Activated naive CD4-positive, alpha-beta T cell treated with anti-CD3 and anti-CD28 coated beads, Interleukin-2, amount 10 ng/mL, durations not matched to agents 7 days and 5 days (primary cell): ENCODE measurements at places on chromosomes 12 and 14.

DNA sequence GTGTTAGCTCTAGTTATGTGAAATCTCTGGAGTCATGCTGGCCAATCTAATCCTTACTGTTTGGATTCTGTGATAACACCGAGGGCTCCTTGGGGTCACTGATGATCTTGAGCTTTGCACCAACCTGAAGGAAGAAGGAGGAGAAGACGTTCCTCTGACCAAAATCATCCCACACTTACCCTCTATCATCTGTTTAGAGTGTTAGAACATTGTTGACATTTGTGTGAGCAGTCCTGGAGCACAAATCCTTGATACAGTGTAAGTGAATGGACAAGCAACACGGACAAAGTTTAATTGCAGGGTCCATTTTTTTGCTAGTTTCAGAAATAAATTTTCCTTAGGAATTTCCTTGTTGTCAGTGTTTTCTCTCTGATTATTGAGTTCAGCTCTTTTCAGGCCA lies 181.7 kb downstream of the AKAP6 start:
- no peak for DNase-seq

DNA sequence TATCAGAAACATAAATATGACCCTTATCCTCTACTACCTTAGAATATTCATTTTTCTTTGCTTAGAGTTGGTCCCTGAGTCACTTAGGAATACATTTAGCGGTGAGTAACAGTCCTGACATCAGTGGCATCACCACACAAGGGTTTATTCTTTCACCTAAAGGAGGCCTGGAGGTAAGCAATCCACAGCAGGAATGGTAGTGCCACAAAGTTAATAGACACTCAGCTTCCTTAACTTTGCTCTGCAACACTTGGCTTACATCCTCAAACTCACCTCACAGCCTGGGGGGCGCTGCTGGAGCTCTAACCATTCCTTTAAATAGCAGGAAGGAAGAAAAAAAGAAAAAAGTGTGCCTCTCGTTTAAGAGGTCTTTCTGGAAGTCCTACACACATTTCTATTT lies 29.1 kb downstream of the BBOF1 start:
- no peak for DNase-seq

DNA sequence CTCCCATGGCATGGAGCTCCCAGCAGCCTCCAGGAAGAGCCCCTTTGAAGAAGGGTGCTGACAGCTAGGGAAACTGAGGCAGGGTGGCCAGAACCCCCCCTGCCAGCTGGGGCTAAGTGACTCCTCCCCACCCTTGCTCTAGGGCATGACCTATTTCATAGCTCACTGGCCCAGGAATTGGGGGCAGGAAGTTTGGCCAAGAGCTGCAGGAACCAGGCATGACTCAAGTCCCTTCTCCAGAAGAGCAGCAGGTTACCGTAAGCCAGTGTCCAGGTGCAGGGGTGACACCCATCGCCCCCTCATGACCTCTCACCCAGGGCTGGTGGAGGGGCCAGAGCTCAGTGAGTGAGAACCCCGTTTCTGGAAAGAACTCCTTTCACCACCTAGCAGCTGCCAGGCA lies 1.9 kb downstream of the RASAL1 start:
- no peak for DNase-seq

DNA sequence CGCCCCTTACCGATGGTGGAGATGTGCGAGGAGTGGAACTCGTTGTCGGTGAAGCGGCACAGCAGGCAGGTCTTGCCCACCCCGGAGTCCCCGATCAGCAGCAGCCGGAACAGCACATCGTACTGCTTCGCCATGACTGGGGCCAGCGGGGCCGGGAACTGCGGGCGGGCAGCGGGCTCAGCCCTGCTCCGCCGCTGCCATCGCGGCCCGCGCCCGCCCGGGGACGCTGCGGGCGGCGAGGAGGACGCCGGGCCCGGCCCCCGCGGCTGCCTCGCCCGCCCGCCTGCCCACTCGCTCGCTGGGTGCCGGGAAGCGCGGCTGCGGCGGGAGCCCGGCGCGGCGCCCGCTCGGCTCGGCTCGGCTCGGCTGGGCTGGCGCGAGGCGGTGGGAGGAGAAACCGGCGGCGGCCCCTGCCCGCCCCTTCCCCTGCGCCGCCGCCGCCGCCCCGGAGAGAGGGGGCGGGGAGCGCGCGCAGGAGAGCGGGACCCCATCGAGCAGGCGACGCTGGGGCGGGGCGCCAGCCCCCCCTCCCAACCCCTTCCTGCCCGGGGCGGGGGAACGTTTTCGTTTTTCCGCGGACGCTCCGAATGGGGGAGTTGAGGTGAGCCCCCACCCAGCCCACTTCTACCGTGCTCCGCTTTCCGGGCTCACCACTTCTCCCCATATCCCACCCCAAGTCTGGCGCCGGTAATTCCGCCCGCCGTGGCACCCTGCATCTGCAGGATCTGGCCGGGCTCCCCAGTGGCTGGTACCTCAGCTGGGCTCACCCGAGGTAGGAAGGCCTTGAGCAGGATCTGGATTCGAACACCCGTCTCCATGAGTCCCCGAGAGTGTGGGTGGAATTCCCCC lies at the start of gene RAB15:
Gene RAB15, minus strand, starts transcription at position 394 of the 849 bp plus-strand sequence. Its CDS starts 260 bp downstream, at position 134.
- DNase-seq = peak; percentile 66

GRCh38 chr12:119322301-119322723 lies 12.2 kb upstream of the CCDC60 start:
- no peak for DNase-seq

- no peak for DNase-seq
These were observed 11.5 kb downstream of the RSRC2 start for GRCh38 chr12:122515275-122515674.

GRCh38 chr12:48828293-48828692 lies 10.0 kb downstream of the CACNB3 start:
- no peak for DNase-seq

- DNase-seq = peak; percentile 18
These were observed 46.6 kb upstream of the ESRRB start for GRCh38 chr14:76329154-76329928.

DNA sequence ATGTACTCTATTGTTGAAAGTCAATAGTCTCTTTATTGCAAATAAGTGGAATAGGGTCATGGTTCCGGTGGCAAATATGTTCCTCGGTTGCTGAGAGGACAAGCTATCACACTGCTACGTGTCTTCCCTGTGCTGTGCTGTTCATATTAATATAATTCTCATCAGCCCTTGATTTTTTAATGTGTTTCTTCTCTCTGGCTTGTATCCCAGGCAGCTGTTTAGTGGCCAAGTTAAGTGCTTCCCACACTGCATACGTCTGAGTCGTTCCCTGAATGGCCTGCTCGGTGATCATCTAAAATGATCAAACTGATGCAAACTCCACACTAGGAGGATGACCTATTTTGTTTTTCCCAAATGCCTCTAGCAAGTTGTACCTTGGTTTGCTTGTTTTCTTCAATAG lies 186.4 kb downstream of the ANO6 start:
- DNase-seq = no peak

DNA sequence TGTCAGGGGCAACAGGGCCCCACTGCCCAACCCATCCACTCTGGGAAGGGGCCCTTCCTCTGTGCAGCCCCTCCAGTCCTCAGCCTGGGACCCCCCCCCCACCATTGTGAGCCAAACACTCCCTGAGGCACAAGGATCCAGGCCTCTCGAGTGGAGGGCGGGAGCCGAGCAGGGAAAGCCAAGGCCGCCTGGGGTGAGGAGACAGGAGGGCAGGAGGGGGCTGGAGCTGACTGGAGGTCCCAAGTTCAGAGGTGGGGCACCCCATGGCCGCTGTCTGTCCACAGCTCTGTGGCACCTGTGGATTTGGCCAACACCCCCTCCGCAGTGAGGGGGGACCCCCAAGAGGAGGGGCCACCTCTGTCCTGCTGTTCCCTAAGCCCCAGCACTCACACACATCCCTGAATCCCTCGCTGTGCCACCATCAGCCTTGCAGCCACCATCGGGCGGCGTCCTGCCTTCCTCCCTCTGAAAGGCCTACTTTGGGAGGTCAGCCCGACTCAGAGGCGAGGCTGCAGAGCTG lies 25.4 kb upstream of the C14orf180 start:
- no peak for DNase-seq

DNA sequence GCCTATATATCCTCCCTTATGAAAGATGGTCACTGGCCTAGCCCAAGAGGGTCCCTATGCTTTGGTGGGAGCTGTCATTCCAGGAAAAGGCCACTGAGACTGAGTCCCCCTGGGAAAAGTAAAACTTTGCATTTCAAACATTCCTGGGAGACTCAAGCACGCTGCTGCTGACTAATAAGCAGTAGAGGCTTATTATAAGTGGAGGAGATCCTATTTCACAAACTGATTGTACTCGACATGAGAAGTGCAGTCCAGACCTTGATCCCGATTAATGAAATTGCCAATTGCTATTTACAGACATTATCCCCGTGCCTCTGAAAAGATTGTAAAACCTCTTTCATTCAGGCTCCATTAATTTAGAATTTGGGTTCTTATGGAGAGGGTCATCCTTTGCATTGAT lies 96.6 kb downstream of the EMP1 start:
- DNase-seq = no peak

GRCh38 chr12:31479516-31480210 lies 111.3 kb downstream of the DENND5B start:
- DNase-seq = no peak

DNA sequence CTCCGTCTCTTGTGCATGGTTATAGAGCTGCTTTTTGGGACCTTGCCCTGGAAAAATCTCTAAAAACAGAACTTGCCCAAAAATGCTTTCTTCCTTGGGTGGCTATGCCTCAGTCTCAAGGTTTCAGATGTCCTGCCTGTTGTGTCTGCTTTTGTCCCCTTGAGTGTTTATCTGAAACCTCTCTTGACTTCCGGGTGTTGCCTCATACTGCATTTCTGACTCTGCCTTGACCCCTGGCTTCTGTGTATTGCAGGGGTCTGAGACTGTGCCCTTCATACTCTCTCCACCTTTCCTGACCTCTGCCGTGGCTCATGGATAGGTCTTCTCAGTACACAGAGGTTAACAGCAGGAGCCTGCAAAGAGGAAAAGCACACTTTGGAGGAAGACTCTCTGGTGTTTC lies 124.8 kb upstream of the NTF3 start:
- DNase-seq = no peak

DNA sequence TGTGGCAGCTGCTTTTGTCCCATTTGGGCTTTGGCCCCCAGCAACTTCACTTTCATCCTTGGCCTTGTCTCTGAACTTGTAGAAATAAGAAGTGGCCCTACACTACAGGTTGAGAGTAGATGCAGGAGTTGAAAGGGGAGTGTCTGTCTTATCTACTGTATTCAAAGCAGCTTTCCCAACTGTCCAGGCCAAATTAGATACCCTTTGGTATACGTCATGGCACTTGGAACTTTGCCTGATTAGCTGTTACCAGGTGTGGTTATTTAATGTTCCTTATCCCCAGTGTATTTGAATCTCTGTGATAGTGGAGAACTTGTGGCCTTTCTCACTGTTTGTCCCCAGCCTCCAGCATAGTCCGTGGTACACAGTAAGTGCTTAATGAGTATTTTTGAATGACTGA lies 33.5 kb downstream of the SUDS3 start:
- no peak for DNase-seq
